Suprapubic skin (tissue), 4 donors: ENCODE measurements at places on chromosomes 5 and 9. TPM values are rescaled to one million over a fixed set of nuclear protein-coding genes. Genes with fewer than 3 reads are reported as not detected.

DMGDH gene
- total RNA-seq: 0.55 TPM

CWC27 gene
- 16.2 TPM for total RNA-seq

GRCh38 chr9:97484134-97484533 lies 17.3 kb upstream of the TMOD1 start:
- DNase-seq: no peak

GRCh38 chr9:116450378-116451139 lies 236.5 kb upstream of the TRIM32 start:
- no peak for DNase-seq

DNA sequence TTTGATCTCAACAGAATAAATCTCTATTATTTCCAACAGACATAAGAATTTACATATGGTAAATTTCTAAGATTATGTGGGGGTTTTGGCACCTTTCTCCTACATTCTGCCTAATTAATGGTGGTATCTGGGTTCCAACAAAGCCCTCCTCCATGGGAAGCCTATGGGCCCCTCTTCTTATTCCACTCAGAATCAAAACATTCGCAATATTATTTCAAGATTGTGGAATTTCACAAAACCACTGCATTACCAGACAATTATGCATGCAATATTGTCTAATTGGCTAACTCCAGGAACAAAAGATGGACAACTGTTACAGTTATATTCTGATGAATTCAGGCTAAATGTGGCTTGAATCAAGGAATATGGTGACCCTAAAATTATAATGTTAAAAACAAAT lies 434.0 kb downstream of the NFIB start:
- no peak for DNase-seq

GRCh38 chr5:79802406-79802805 lies 112.8 kb downstream of the CMYA5 start:
- no peak for DNase-seq
